Hematopoietic multipotent progenitor cell treated with erythropoietin and hydrocortisone succinate and interleukin-3 and kit ligand, for 6 days (in vitro differentiated cells): ENCODE measurements at places on chromosomes 6 and 20.

DNA sequence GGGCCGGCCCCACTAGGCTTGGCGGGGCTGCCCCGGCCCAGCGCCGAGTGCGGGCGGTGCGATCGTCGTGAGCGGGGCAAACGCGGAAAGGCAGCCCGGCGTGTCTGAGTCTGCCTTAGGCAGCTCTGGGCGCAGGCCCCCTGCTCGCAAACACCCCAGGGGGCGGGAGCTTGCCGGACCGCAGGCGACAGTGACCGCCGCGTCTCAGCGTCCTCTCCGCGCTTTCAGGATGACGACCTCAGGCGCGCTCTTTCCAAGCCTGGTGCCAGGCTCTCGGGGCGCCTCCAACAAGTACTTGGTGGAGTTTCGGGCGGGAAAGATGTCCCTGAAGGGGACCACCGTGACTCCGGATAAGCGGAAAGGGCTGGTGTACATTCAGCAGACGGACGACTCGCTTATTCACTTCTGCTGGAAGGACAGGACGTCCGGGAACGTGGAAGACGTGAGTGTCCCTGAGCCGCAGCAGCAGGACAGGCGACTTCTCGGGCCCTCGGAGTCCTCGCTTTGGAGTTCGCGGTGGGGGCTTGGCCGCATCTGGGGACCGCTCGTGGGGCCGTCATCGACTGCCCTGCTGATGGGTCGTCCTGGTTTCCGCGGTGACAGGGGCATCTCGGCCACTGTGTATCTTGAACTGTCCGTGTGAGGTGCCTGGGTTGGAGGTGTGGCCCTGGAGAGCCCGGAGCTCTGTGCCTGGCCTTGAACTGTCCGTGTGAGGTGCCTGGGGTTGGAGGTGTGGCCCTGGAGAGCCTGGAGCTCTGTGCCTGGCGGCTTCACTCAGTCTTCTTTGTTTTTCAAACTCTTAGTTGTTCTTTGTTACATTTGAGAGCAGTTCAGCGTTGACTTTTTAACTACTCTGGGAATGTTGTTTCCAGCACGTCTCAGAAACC, 786 bp downstream of the ADRM1 start:
- DNase-seq = peak; percentile 52

DNA sequence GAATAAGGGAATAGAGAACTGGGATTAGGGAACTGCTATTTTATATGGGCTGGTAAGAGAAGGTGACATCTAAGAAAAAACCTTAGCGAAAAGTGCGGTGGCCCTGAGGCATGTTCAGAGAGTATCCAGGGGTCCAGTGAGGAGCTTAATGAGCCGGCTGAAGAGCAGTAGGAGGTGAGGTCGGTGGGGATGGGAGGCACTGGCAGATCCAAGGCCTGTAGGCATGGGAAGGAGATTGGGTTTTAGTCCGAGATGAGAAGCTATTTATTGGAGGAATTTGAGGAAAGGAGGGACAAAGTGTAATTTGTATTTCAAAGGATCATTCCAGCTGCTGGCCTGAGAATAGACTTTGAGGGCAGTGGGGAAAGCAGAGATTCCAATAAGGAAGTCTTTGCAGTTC, 123.8 kb downstream of the QKI start:
- DNase-seq = no peak

DNA sequence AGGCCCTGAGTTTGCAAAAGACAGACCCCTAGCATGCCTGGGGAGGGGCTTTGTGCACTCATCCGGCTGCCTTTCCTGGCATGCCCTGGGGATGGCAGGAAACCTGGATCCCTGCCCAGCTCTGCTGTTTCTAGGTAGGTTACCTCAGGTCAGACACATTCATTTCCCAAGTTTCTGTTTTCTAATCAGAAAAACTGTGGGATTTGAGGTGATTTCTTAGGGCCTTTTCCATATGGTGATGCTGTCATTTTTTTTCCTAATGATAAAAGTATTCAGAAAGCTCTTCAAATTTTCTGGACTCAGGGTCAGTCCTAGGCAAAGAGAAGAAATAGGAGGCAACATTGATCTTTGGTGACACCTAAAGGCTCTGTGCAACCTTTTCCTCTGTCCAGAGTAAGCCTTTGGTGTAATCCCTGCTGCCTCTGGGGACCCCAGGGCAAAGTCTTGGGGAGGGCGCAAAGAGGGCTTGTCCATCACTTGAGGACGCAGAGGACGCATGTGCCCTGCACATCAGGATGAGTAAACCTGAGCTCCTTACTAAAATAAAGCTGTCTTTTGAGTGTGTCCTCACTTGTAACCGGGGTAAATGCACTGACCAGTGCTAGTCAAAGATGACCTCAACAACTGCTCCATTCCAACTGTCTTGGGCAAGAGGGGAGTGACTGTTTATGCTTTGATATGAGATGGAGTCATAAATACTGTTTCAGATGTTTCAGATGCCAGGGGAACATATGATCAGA, 13.5 kb upstream of the TRAM2 start:
- DNase-seq = peak; percentile 26

GRCh38 chr20:22630701-22631100, 46.3 kb upstream of the FOXA2 start:
- no peak for DNase-seq

GRCh38 chr6:125340991-125341390, 39.2 kb upstream of the HDDC2 start:
- no peak for DNase-seq

- DNase-seq = no peak
Observed at GRCh38 chr6:43298565-43299337, 691 bp downstream of the SLC22A7 start.

DNA sequence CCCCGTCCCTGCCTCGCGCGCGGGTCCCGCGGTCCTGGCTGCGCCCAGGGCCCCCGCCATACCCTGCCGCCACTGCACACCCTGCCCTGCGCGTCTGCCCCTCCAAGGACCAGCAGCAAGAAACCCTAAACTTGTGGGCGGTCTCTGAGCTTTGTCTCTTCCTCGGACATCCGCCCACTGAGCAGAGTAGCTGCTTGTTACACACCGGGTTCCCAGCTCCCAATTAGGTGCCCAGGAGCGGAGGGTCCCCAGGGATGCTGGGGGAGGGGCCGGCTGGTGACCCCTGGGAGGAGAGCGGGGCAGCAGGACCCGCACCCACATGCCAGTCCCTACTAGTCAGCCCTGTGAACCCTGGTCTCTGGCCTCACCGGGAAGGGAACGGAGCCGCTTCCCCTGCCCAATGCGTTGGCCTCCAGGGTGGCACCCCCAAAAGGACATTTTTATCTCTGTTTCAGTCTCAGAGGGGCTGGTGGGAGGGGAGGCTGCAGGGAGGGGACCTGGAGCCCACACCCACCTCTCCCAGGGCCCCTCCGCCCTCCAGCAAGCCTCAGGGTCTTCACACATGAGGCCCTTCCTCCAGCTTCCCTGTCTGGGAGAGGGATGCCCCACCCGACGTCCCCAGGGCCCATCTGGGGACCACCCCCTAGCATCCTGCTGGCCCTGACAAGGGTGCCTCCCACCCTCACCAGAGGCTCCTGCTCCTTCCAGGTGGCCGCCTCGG, 10.5 kb downstream of the STMN3 start:
- DNase-seq = no peak

DNA sequence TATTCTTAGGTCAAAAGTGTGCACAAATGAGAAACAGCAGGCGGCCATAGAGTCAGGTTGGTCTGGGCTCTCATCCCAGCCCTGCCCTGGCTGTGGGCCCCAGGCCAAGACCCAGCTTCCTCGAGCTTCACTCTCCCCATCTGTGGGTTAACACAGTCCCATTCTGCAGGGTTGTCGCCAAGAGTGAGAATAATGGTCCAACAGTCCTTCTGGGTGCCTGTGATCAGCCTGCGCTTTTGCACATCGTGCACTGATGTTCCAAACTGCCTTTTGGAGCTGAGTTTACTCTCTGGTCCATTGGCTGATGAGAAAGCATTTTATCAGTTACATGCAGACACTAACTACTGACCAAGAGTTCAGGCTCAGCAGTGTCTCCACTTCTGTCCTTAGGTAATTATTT, 82.6 kb downstream of the INSM1 start:
- peak; percentile 41 for DNase-seq

- peak; percentile 62 for DNase-seq
Observed at GRCh38 chr6:109076377-109076776, 18.3 kb downstream of the SESN1 start.

GRCh38 chr6:37868447-37868825, 48.9 kb downstream of the ZFAND3 start:
- DNase-seq = no peak

GRCh38 chr20:33444797-33445560, 1.4 kb upstream of the SNTA1 start:
- DNase-seq = peak; percentile 41

- DNase-seq = no peak
Observed at GRCh38 chr6:119614138-119614537, 264.6 kb upstream of the MAN1A1 start.

GRCh38 chr6:125821825-125822281, 31.1 kb downstream of the NCOA7 start:
- peak; percentile 61 for DNase-seq

DNA sequence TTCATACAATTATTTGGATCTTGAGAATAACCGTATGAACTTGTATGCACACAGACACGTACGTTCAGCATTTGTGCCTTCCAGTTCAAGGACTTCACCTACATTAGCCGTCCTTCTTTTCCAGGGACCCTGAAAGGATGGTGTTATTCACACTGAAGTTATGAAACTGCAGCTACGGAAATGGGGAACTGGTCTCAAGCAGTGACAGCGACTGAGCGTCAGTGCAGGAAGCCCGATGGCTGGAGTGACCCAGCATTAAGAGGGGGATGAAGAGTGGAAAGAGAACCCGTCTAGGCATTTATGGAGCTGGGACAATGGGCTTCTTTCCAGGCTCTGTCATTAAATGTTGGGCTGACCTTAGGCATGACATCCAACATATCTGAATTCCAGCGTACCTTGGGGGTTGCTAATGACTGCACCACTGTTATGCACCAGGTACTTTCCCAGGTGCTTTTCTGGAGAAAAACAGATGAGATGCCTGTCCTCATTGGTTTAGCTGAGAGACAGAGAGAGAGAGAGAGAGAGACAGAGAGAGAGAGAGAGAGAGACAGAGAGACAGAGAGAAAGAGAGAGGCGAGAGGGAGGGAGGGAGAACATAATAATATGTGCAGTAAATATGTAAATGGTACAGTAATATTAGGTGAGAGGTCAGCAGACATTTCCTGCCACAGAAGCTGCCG, 204.7 kb upstream of the EXOC2 start:
- no peak for DNase-seq
